Neural crest cell (in vitro differentiated cells): ENCODE measurements at places on chromosomes 11 and 22.
A peak's percentile ranks its signal among the peaks of the same experiment; 100 is the strongest.

- H3K27me3 ChIP-seq = peaks cover 2% of the 10 kb centered on the region
- no peak for DNase-seq
- H3K36me3 ChIP-seq = peaks cover 3% of the 10 kb centered on the region
Observed at GRCh38 chr11:11728386-11728785, 106.6 kb upstream of the GALNT18 start.

DNA sequence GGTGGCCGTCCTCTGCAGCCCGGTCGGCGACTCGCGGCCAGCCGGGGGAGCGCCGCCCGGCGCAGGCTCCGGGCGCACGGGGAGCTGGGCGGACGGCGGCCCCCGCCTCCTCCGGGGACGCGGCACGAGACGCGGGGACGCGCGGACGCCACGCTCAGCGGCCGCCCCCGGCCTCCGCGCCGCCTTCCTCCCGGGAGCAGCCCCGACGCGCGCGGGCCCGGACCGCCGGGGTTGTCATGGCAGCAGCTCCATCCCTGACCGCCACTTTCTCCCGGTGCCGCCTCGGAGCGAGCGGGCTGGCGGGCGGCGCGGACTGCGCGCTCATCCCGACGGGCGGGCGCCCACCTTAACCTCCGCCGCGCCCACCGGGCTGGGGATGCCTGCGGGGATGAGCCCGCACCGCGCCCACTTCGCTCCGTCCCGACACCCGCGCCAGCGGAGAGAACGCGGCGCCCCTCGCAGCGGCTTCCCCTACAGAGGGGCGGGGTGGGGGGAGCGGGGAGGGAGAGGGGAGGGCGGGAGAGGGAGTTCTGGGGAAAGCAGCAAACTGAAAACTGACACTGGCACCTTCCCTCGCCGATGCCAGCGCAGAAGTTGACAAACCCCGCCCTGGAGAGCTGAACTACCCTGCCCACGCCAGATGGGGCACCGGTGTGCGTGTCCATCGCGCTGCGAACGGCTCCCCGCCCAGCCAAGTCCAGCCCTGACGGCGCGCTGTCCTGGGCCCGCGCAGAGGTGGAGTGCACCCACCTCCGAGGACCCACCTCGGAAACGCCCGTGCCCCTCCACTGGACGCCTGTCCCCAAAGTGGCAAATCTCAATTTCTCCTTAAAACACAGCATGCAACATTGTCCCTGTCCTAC, 588.4 kb downstream of the OPCML start:
- peaks cover 39% of the 10 kb centered on the region for H3K27me3 ChIP-seq
- peaks cover 18% of the 10 kb centered on the region for H3K4me1 ChIP-seq
- peak; percentile 23 for DNase-seq
- no peaks in the 10 kb centered on the region for H3K36me3 ChIP-seq
- H3K4me3 ChIP-seq = peak overlapping the region; percentile 88

DNA sequence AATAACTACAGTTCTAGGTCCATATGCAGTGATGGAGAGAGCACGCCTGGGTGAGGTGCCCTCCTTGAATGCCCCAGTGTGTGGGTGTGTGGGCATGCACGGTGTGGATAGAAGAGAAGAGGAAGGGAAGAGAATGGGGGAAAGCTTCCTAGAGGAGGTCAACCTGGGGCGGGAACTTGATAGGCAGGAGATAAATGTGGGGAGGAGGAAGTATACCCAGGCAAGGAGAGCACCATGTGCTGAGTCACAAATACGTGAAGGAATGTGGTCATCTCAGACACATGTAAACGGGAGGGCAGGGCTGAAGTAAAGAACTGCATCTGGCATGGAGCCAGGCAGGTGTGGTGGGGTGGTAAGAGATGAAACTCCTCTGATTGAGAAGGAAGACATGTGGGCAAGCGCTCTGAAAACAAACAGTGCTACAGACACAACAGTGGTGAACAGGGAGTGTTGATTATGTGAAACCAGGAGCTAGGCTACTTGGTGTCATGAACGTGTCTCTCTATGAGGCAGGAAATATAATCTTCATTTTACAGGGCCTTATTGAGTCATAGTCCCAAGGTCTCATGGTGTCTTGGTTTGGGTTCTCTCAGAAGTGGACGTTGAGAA, 61.5 kb upstream of the EED start:
- H3K4me1 ChIP-seq = no peaks in the 10 kb centered on the region
- DNase-seq = no peak
- H3K36me3 ChIP-seq = no peaks in the 10 kb centered on the region
- no peaks in the 10 kb centered on the region for H3K27me3 ChIP-seq
- no peak overlapping the region for H3K27ac ChIP-seq

DNA sequence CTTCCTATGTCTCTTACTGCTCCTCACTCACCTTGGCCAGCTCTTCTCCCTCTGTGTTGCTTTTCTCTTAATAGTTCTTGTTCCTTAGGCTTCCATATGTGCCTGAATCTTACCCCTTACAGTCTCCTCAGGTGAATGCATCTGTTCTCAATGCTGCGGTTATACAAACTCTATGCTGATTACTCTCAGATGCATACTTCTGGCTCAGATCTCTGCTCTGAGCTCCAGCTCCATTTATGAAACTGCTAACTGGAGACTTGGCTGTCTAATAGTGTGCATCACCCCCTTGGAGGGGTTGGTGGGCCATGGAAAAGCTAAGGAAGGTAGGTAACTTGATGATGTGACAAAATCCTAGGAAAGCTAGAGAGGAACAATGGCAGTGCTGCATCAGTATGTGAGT, 422.5 kb downstream of the TMEM135 start:
- no peak overlapping the region for H3K27ac ChIP-seq
- no peaks in the 10 kb centered on the region for H3K4me1 ChIP-seq
- no peak for DNase-seq
- no peaks in the 10 kb centered on the region for H3K27me3 ChIP-seq
- H3K4me3 ChIP-seq = no peak overlapping the region

DNA sequence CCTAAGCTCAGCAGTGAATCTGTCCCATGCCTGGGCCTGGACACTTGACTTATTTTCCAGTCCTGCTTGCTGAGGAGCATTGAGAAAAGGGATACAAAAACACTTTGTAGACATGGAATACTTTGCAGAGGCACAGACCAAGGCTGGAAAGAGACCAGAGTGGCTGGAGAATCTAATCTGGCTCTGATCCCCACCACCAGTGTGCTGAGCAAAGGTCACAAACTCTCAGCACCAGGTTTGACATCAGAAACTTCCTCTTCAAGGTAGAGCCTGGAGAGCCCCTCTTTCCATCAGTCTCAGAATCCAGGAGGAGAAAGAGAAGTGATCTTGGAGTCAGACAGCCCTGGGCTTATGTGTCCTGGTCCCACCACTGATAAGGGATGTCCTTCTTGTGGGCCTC, 53.5 kb downstream of the ISX start:
- H3K27me3 ChIP-seq = peaks cover 6% of the 10 kb centered on the region
- no peaks in the 10 kb centered on the region for H3K36me3 ChIP-seq
- no peak overlapping the region for H3K4me3 ChIP-seq
- H3K27ac ChIP-seq = no peak overlapping the region
- no peak for DNase-seq

DNA sequence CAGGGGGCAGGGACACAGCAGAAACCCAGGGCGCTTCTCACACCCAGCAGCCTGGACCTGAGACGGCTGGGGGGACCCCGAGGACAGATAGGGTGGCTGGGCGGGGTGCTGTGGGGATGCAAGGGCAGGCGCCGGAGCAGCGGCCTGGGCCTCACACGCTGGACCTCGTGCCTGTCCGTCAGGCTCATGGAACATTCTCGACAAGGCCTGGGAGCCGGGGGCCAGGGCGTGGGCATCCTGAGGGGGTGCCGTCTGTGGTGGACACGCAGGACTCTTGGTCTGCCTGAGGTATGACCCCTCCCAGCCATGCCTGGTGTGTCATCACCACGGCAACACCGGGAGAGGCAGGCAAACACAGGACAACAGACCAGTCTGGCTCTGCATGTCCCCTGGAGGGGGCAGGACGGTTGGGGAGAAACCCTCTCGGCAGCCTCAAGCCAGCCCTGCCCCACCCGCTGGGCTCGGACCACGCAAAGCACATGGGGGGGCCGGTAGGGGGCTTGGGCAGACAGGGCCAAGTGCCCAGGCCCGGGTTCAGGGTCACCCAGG, 21.4 kb downstream of the MRPL23 start:
- H3K27ac ChIP-seq = no peak overlapping the region
- no peaks in the 10 kb centered on the region for H3K27me3 ChIP-seq
- no peaks in the 10 kb centered on the region for H3K36me3 ChIP-seq
- DNase-seq = no peak
- no peak overlapping the region for H3K4me3 ChIP-seq

- H3K4me1 ChIP-seq = peaks cover 51% of the 10 kb centered on the region
- no peaks in the 10 kb centered on the region for H3K27me3 ChIP-seq
- no peak for DNase-seq
- no peaks in the 10 kb centered on the region for H3K36me3 ChIP-seq
Observed at GRCh38 chr11:69450064-69450856, 31.2 kb upstream of the LINC01488 start.

DNA sequence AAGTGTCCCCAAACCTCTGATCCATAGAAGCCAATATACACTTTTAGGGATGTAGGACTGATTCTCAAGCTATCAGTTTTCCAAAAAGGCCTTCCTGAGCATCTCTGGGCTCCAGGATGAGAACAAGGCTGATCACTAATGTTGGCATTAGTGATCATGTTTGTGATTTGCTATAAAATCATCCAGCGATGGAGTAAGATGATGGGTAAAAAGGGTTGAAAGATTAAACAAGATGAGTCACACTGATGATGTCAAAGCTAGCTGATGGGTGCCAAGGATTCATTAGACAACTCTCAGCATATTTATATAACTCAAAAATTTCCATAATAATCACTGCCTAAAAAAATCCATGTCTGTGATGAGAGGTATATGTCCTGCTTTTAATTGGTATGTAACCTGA, 42.8 kb downstream of the ZNF280B start:
- H3K27me3 ChIP-seq = peaks cover 67% of the 10 kb centered on the region
- no peak overlapping the region for H3K4me3 ChIP-seq
- no peaks in the 10 kb centered on the region for H3K4me1 ChIP-seq

DNA sequence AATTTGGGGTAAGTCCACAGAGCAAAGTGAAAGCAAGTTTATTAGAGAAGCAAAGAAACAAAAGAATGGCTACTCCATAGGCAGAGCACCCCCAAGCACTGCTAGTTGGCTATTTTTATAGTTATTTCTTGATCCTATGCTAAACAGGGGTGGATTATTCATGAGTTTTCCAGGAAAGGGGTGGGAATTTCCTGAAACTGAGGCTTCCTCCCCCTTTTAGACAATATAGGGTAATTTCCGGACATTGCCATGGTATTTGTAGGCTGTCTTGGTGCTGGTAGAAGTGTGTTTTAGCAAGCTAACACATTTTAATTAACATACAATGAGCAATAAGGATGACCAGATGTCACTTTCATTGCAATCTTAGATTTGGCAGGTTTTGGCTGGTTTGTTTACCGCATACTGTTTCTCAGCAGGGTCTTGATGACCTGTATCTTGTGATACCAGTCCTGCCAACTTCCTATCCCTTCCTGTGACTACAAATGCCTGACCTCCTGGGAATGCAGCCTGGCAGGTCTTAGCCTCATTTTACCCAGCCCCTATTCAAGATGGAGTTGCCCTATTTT, 937 bp upstream of the C1QTNF6 start:
- DNase-seq = no peak
- H3K27ac ChIP-seq = no peak overlapping the region
- no peaks in the 10 kb centered on the region for H3K27me3 ChIP-seq

DNA sequence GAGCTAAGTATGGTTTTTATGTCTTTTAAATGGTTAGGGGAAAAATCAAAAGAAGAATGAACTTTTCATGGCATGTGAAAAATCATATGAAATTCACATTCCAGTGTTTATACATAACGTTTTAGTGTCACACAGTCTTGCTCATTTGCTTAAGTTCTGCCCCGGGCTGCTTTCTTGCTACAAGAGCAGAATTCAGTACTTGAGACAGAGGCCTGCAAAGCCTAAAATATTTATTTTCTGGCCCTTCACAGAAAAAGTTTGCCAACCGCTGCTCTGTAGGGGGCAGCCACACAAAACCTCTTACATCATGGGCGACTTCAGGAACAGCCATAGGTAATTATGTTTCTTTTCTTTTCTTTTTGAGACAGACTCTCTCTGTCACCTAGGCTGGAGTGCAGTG, 1.0 kb upstream of the ATG2A start:
- H3K27me3 ChIP-seq = no peaks in the 10 kb centered on the region
- H3K36me3 ChIP-seq = no peaks in the 10 kb centered on the region
- H3K4me1 ChIP-seq = peaks cover 24% of the 10 kb centered on the region

GRCh38 chr11:123745764-123746451, 4.4 kb upstream of the ZNF202 start:
- H3K27ac ChIP-seq = no peak overlapping the region
- no peak for DNase-seq
- peaks cover 14% of the 10 kb centered on the region for H3K4me1 ChIP-seq
- H3K4me3 ChIP-seq = no peak overlapping the region
- peaks cover 2% of the 10 kb centered on the region for H3K36me3 ChIP-seq

GRCh38 chr11:69035946-69036340, 12.8 kb upstream of the TPCN2 start:
- no peaks in the 10 kb centered on the region for H3K27me3 ChIP-seq
- no peak overlapping the region for H3K4me3 ChIP-seq
- DNase-seq = no peak
- H3K4me1 ChIP-seq = peaks cover 3% of the 10 kb centered on the region
- no peaks in the 10 kb centered on the region for H3K36me3 ChIP-seq
- peak overlapping the region; percentile 27 for H3K27ac ChIP-seq

- H3K27me3 ChIP-seq = peaks cover 13% of the 10 kb centered on the region
- H3K27ac ChIP-seq = peak overlapping the region; percentile 29
- no peak for DNase-seq
- no peaks in the 10 kb centered on the region for H3K36me3 ChIP-seq
- H3K4me3 ChIP-seq = no peak overlapping the region
Observed at GRCh38 chr11:130397780-130398179, 30.6 kb downstream of the ADAMTS8 start.

- H3K36me3 ChIP-seq = peaks cover 9% of the 10 kb centered on the region
- no peaks in the 10 kb centered on the region for H3K4me1 ChIP-seq
- H3K4me3 ChIP-seq = no peak overlapping the region
- DNase-seq = no peak
- no peak overlapping the region for H3K27ac ChIP-seq
Observed at GRCh38 chr11:129911298-129911697, 15.9 kb upstream of the NFRKB start.

DNA sequence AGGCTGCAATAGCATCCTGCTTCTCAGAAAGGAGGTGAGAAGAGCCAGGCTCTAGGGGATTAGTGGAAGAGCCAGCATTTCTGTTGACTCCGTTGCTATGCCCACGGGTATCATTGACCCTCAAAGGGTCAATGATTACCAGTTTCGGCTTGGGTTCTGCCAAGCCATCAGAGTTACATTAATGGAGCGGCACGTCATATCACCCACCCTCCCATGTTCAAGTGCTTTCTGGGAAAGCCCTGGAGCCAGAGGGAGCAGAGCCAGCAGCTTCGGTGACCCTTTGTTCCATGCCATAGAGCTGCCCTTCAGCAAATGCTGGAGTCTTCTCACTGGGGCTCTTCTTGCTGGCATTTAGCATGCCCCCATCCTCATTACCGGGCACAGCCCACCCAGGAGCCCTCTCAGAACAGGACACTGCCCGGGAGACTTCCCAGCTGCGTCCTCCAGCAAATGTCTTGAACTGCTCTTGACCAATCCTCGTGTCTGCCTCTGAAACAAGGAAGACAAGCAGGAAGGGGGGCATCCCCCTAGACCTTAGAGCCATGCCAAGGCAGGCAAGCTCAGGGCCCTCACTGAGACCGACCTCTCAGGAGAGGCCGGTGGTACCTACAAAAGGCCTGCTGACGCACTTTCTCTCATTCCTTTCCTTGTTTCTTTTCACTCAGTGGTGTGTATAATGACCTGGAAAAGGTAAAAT, 14.6 kb downstream of the KCNJ1 start:
- H3K27me3 ChIP-seq = no peaks in the 10 kb centered on the region
- H3K4me3 ChIP-seq = no peak overlapping the region
- peaks cover 5% of the 10 kb centered on the region for H3K4me1 ChIP-seq
- no peak for DNase-seq
